ENCODE measurements at places on chromosomes 11 and 22.

GRCh38 chr11:76424379-76424778 is 20.4 kb upstream of the EMSY start:
- DNase-seq = no peak

- DNase-seq = no peak
These were observed 542 bp downstream of the GCAT start for GRCh38 chr22:37808294-37808657.

- no peak for DNase-seq
These were observed 135.7 kb downstream of the NECTIN1 start for GRCh38 chr11:119593346-119593745.

- no peak for DNase-seq
These were observed 22.0 kb upstream of the WNT11 start for GRCh38 chr11:76228071-76228874.

All from CD4-positive, alpha-beta memory T cell (primary cell).